ENCODE measurements at places on chromosomes 11 and 22.

- no peak for DNase-seq
Measured at GRCh38 chr11:19561011-19561410, 151.6 kb upstream of the NAV2 start.

DNA sequence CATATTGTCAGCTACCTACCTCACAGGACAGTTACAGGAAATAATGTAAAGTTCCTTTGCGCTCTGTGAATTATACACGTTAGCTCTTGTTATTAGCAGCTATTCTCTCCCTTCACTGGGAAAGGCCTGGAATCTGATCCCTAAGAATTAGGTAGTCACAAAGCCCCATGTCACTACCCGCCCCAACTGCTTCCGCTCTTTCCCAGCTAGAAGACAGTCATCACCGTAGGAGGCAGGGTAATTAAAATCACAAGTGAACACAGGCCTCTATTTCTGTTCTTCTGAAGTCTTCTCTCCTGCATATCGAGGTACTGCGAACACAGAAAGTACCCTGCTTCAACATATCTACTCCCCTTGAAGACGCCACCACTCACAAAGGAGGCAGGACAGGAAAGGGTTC is 12.6 kb upstream of the AHNAK start:
- DNase-seq = no peak

DNA sequence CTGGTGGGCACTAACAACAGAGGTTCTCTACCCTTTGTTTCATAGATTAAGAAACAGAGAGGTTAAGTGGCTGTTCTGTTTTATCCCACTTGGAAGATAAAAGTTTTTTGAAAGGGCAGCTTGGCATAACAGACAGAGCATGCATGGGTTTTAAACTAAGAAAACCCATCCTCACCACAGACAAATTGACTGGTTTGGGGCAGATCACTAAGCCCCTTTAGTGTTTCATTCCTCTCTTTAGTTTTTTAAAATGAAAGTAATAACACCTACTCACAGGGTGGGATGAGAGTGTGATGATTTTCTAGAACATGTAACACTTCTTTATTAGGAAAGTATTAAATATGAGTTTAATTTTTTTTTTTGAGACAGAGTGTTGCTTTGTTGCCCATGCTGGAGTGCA is 12.3 kb upstream of the RRAS2 start:
- no peak for DNase-seq

GRCh38 chr22:27179161-27179560 is 521.8 kb downstream of the MIAT start:
- no peak for DNase-seq

DNA sequence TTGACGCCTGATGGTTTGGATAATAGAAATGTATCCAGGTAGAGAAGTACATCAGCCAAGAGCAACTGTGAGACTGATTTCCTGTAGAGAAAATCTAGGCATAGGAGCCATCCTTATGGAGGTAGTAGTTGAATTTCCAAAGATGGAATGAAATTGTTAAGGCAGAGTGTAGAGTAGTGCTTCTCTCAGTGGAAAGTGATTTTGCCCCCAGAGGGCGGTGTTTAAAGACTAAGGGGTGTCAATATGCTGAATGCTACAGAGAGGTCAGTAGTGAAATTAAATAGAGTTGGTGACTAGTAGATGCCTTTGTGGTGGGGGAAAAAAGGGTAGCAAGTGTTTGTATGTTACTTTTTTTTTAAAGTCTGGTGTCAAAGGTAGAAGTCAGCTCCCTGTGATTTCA is 54.5 kb downstream of the TRIM44 start:
- no peak for DNase-seq

DNA sequence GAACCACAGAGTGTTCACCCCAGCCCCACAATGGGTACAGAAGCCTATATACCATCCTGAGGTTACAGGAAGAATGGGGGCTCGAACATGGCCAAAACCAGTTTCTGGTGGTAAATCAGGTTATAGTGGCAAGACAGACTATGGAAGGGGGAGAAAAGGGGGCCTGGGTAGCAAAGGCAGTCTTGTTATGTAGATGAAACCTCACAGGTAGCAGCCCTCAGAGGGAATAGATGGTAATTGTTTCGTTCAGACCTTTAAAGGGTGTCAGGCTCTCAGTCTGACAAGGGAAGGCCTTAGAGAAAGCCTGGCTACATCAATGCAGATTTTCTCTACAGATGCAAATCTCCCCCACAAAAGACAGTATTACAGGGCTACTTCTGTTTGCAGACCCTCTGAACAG is 3.4 kb downstream of the CAPN1 start:
- DNase-seq = no peak

GRCh38 chr11:73393479-73394415 is 17.5 kb downstream of the RELT start:
- DNase-seq = peak; percentile 81

GRCh38 chr11:26905368-26905767 is 88.5 kb upstream of the FIBIN start:
- no peak for DNase-seq

DNA sequence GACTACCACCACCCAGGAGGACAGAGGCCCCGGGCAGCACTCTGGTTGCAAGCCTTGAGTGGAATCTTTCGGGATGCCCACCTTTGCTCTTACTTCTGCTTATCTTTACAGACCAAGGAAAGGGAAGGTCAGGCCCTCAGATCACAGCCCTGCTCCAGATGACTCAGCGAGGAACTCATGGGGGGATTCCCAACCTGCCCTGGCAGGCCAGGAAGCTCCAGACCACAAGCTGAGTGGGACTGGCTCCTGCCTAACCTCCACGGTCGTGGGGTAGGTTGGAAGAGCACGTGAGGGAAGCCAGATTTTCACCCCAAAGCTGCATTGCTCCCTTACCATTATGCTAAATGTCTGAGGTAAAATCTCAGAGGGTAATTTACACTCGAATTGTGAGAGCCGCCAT is 11.8 kb downstream of the TBC1D10A start:
- DNase-seq = no peak

DNA sequence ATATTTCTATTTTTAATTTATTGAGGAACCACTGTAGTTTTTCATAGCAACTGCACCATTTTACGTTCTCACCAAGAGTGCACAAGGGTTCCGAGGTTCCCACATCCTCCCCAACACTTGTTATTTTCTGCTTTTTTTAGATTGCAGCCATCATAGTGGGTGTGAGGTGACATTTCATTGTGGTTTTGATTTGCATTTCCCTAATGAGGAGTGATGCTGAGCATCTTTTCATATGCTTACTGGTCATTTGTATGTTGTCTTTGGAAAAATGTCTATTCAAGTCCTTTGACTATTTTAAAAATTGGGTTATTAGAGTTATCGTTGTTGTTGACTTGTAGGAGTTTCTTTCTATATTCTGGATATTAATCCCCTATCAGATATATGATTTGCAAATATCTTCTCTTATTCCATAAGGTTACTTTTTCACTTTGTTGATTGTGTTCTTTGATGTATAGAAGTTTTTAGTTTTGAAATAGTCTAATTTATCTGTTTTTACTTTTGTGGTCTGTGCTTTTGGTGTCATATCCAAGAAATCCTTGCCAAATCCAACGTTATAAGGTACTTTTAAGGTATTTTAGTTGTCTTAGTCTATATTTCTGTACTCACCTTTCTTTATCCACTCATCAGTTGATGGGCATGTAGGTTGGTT is 9.0 kb downstream of the NEAT1 start:
- DNase-seq = peak; percentile 12

- peak; percentile 91 for DNase-seq
Measured at GRCh38 chr22:21646608-21647590, 4.8 kb downstream of the SDF2L1 start.

GRCh38 chr11:62502030-62502730 is 44.4 kb downstream of the AHNAK start:
- DNase-seq = peak; percentile 26

GRCh38 chr11:100903284-100903683 is 216.2 kb downstream of the ARHGAP42 start:
- no peak for DNase-seq

Measured in hematopoietic multipotent progenitor cell treated with erythropoietin and hydrocortisone succinate and interleukin-3 and kit ligand, for 8 days (in vitro differentiated cells).